ENCODE measurements at places on chromosomes 7 and 10.
A peak's percentile ranks its signal among the peaks of the same experiment; 100 is the strongest.

DNA sequence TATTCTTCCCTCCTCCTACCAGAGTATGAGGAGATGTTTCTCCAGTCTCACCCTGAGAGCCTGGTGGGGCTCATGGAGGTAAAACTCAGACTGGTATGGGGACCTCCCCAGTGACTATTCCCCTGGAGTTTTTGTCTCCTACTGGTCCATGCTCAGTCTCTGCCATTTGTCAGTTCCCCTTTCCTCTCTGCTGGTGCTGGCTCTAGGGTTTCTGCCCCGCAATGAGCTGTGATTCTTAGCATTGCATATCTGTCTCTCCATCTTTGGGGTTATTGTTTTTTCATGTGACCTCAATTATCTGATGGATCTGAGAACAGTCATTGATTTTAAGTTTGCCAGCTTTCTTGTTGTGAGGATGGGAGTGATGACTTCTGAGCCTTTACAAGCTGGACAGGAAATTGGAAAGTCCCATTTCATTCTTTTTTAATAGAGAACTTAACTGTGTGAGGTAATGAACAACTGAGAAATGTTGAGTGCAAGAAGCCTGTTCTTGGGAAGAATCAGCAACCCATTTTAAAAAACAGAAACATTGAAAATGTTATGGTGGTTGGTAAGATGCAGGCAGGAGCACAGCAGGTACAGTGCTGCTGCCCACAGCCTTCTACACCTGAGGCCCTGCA is 26.9 kb downstream of the NACAD start:
- no peak for DNase-seq

DNA sequence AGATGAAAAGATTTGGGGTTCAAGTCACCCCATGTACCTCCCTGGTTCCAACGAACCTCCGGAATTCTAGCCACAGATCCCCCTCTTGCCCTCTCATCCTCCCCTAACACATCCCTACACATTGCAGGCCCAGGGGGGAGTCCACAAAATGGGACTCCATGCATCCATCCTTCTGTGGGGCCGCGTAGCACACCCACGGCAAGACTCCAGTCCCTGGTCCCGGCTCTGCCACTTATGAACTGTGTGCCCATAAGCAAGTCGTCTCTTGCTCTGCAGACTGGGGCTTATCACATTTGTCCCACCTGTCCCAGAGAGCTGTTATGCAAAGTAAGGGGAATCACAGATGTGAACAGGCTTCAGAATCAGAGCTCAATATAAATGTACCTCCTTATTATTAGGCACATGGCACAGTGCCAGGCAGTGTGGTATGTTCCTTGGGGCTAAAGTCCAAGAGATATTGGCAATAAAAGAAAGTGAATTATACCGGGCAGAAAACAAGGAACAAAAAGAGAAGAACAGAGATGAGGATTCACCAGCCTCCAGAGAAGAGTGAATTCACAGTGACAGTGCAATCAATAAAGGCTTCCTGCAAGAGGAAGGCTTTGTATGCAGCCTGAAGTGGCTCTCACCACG is 73.9 kb downstream of the KCNMA1 start:
- DNase-seq = peak; percentile 44

DNA sequence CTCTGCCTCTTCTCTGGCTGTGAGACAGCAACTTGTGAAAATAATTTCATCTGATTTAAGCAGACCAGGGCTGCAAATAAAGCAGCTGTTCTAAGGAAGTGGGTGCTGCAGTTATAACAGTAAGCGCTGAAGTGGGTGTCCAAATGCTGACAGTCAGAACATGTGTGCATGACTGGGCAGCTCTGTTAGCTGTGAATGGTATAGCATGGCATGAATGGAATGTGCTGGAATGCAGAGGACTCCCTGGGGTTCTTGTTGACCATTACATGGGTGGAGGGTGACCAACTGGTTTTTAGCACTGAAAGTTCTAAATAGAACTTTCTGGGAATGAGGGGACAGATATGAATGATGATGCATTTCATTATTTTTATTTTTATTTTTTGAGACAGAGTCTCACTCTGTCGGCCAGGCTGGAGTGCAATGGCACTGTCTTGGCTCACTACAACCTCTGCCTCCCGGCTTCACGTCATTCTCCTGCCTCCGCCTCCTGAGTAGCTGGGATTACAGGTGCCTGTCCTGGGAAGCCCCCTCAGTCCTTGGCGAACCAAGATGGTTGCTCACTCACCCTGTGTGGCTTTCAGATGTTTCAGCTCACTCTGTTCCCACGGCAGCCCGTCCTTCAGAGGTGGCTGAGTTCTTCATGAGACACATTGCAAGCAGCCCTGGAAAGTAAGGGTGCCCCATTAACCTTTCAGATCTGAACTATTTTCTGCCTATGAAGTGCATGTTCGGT is 319.8 kb upstream of the PHYHIPL start:
- DNase-seq = peak; percentile 96

GRCh38 chr10:649798-650440 is 39.5 kb downstream of the DIP2C start:
- no peak for DNase-seq

DNA sequence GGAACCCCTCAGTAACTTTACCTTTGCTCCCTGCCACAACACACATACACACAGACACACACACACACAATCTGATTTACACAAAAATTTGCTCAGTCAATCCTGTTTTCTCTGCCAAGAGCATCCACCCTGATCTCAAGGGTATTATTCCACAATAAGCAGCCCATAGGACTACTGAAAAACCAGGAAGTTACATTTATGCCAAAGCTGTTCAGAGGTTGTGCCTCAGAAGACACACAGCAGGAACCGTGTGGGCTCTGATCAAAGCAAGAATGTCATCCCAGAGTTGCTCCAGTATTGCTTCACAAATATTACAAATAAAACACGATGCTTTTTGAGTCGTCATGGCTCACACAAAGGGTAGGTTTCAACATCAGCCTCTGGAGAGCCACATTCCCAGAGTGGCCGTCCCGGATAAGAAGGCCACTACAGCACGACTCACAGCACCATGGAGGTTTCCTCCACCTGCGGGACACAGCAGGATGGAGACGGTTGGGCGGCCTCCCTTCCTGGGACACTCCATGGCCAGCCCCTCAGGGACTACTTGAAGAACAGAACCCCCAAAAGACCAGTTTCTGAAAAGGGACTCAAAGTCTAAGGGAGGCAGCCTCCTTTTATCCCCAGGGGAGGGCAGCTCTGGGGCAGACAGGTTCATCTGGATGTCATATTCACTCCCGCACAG is 1.6 kb downstream of the AIFM2 start:
- DNase-seq = peak; percentile 19

- no peak for DNase-seq
These were observed 81.4 kb upstream of the EEPD1 start for GRCh38 chr7:36071605-36072004.

DNA sequence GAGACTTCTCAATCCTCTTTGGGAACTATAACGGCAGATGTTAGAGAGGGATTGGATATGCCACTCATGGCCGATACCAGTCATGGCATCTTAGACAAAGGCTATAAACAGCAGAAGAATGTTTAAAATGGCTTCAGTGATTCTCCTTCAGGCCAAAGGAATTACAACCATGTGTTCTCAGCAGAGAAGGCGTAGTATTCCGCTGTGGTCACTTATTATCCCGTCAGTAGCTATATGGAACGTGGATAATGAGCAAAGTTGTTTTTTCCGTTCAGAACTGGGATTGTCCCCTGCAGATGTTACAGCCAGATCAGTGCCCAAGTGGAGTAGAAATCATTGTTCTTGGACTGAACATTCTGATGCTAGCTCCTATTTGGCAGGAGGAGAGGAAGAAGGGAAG is 43.1 kb downstream of the TEX36 start:
- DNase-seq = no peak

DNA sequence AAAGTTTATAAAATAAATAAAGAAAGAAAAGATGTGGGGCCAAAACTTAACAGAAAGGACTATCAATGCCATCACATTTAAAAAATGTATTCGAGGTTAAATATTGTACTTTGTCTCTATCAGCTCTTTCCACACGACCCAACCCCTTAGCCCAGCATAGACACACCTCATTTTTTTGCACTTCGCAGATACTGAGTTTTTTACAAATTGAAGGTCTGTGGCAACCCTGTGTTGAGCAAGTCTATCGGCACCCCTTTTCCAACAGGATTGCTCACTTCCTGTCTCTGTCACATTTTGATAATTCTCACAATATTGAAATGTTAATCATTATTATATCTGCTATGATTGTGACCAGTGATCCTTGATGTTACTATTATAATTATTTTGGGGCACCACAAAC is 151.6 kb upstream of the TBX20 start:
- DNase-seq = no peak

DNA sequence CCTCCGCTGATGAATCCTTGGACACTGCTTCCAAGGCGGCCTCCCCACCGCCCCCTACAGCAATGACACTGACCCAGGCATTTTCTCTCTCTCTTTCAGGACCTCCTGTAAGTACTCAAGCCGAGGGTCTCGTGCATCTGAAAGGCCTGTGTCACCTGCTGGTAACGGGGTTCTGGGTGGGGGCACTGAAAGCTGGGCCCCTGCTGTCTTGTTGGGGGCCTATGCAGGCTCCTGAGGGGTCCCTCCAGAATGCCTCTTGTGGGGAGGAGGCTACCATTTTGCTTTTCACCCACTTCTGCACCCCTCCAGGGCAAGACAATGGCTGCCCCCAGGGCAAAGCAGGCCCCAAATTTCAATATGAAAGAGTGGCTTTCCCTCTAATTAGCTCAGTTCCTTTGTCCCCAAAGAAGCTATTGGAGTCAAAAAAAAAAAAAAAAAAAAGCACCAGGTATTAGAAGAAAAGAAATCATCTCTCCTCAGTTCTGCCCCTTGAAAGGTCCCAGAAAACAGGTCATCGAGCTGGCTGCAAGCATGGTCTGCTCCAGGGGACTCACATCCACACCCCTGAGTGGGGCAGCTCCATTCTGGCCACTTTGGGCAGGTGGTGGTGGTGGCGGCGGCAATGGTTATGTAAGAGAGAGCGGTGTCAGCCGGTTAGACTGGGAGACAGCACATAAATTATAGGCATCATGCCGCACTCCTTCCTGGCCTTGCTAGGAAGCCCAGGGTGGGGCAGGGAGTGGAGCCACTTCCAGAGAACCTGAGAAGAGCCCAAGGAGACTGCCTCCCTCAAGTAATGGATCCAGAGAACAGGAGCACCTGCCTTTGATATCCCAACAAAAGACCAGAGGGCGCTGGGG is 66.2 kb downstream of the COL13A1 start:
- no peak for DNase-seq

- DNase-seq = peak; percentile 29
These were observed 43.2 kb downstream of the CCNY start for GRCh38 chr10:35379226-35380137.

- DNase-seq = no peak
These were observed 20.7 kb downstream of the ZNF107 start for GRCh38 chr7:64686493-64687184.

DNA sequence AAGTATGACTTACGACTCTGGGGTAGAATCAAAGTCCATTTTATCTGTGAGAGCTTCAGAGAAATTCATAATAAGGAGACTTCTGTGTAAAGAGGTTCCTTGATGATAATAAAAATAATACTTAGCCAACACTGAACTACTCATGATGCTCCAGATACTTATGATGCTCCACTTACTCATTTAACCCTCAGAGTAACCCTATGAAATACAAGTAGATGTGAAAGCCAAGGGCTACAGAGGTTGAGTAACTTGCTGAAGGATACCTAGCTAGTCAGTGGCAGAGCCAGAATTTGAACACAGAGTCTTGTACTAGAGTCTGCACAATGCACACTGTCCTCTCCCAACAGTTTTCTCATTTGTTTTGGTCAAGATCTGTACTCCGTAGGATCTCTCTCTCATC is 89.5 kb downstream of the HECW1 start:
- DNase-seq = no peak

- DNase-seq = peak; percentile 52
These were observed 84.2 kb downstream of the REEP3 start for GRCh38 chr10:63605197-63605967.

- no peak for DNase-seq
These were observed 108.2 kb upstream of the PCBD1 start for GRCh38 chr10:70996549-70996948.

DNA sequence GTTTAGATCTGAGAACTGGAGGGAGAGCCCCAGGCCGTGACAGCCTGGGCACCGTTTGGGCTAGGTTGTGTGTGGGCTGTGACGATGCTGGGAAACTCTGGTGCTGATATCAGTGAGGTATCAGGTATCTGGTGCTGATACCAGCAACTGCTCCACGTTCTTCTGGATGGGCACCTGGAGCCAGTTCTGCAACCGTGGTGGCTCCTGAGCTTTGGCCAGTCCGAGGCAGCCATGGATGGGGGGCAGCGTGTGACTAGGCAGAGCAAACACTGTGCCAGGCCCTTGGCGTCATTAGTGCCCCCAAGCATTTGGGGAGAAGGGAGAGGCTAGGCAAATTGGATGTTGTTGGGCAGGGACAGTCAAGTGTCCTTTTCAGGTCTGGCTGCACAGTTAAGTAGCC is 57.9 kb downstream of the ZNF467 start:
- DNase-seq = no peak

DNA sequence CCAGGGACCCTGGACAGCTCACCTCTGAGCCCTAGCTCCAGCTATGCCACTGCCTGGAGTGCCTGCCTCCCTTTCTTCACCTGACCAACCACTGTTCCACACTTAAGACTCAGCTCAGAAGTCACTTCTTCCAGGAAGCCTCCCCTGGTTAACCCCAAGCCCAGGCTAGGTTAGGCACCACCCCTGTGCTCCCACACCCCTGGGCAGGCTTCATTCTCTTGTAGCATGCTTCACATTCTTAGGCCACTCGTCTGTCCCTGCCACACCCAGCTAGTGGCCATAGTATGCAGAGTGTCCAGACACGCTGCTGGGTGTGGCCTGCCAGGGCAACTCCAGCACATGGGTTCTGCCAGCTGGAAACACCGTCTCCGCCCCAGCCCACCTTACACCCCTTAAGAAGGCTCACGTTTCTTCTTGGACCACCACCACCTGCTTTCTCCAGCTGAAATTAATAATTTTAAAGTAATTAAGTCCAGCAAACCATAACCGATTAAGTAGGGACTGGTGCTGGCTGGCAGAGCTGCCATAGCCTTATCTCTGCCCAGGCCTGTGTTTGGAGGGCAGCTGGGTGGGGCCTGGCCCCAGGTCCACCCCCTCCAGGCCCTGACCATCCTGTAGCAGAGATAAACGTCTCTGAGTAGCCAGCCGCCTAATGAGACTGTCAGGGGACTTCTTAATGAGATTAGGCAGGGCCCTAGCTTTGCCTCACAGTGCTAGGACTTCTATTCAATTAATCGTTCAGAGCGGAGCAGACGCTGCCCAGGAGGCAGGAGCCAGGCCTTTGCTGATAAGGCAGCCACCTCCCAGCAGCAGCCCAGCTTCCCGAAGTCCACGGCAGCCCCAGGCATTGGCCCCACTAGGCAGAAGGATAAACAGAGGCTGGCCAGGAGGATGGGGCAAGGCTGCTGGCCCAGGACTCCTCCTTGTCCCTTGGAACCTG is 20.5 kb downstream of the GRID1 start:
- peak; percentile 20 for DNase-seq

- no peak for DNase-seq
These were observed 13.0 kb downstream of the AOAH start for GRCh38 chr7:36711256-36711655.

GRCh38 chr7:150751702-150752101 is 14.5 kb downstream of the GIMAP5 start:
- no peak for DNase-seq

Measured in astrocyte of the hippocampus (primary cell).